Left kidney (tissue), 8 donors: ENCODE measurements at places on chromosomes 3 and 15.

DNA sequence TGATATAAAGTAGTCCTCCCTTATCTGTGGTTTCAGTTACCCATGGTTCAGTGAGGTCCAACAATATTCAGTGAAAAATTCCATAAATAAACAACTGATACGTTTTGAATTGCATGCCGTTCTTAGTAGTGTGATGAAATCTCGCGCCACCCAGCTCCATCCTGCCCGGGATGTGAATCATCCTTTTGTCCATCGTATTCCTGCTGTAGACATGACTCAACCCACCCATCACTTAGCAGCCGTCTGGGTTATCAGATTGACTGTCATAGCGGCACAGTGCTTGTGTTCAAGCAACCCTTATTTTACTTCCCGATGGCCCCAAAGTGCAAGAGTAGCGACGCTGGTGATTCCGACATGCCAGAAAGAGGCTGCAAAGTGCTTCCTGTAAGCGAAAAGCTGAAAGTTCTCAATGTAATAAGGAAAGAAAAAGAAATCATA lies 48.0 kb upstream of the MEX3B start:
- no peak for DNase-seq

DNA sequence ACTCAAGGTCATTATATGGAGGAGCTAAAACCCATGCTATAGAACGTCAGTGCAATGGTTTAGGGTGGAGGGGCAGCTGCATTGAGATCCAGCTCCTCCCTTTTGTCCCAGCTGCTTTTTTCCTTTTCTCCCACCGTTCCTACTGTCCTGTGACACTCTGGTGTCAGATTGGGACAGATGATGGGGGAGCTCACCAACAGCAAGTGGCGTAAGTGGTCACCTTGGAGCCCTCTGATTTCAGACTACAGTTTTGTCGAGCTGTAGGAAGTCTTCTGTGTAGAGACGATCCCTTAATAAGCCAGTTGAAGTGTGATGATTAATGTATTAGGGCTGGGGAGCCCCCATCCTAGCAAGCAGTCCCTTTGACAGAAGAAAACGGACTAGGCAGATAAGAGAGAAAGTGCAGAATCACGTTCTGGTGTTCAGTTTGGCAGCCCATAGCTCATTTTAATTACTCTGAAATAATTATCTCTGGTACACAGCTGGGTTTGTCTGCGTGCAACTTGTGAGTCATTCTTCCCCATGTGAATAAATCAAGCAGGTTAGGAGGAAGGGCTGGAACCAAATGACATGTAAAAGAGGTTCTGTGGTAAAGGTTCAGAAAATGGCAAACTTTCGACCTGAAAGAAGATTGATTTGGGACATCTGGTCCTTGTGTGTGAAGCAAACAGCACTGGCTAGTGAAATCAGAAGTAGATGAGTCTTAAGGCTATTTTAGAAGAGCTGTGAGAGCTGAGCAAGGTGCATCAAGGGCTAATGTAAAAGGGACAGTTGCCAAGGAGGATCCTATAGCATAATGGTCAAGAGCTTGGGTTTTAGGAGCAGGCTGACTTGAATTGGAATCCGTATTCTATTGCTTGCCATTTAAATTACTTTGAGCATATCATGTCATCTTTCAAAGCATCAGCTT lies 241.4 kb downstream of the EDEM1 start:
- peak; percentile 61 for DNase-seq

DNA sequence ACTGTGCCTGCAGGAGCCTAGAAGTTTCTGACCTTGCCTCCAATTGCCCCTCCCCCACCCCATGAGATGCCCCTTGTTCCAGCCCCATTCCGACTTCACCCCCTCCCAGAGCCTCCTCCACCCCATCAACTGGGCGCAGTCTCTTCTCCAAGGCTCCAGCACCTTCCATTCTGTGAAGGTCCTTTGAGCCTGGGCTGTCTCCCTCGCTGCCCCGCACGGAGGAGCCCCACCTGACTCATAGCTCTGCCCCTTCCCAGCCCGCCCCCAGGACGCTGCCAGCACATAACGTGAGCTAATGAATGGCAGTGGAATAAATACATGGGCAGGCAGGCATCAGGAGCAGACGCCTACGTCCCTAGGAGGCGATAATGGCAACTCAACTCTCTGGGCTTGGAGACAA lies 113.1 kb downstream of the NUP210 start:
- no peak for DNase-seq

DNA sequence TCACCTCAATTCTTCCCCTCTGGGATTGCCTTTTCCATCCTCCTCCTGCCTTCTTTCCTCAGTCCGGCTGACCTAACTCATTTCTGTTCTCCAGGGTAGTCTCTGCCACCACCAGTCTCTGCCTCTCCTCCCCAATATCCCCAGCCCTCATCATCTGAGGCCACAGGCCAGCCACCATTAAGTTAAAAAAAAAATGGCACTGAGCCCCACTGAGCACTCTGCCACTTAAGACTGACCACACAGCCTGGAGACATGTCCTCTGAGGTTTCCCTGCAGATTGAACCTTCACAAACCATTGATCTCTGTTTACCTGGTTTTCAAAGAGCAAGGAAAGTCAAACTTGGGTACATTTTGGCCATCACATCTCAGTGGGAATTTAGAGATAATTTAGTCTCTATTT lies 13.6 kb downstream of the LRRC2 start:
- no peak for DNase-seq

DNA sequence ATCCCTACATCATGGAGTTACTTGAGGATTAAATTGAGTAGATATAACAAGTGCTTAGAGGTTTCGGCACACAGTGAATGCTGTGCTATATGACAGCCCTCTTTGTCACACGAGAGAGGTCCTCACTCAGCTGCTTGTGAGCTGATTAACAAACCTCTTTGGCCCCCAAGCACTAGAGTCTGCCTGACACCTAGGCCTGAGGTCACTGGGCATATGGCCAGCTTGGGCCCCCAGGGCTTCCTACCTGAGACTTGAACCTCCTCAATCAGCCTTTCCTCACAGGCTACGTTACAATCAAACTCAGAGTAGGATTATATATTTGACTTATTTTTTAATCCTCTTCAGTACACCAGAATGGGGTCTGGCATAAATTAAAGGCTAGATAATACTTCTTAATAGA lies 88.8 kb downstream of the WDR72 start:
- no peak for DNase-seq

DNA sequence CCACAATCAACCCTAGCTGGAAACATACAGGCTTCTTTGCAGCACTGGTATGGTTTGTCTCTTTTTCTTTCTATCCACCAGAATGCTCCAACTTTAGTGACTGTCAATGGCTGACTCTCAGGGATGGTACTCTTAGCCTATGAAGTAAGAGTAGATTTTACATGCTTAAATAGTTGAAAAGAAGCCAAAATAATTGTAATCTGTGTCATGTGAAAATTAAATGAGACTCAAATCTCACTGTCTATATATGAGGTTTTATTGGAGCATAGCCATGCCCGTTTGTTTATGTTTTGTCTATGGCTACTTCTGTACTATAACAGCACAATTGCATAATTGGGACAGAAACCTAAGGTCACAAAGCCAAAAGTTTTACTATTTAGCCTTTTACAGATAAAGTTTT lies 29.1 kb upstream of the PDZRN3 start:
- no peak for DNase-seq

DNA sequence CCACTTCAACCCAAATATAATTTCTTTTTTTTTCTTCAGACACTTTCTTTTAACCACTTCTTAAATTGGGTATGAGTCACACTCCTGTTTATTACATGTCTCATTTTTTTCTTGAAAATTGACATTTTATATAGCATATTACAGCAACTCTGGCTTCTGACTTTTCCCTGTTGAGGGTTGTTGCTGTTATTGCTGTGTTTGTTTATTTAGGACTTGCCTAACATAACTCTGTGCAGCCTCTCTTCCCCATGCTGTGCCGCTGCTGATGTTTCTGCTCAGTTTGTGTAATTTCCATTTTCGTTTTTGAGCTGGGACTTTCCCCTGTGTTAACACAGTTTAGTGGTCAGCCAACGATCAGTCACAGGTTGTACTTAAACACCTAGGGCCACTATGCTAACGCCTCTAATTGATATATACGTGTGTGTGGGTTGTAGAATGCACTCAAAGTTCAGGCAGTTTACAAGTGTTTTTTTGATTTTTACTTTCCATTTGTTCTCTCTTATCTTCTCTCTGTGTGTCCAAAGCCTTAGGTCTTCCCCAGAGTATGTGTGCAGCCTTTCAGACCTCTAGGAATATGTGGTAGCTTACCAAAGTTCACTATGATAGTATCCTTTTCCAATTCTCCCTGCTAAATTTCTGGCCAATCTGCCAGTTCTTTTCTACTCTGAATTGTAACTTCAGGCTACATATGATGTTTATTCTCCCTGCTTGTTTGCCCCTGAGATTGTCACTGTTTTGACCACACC lies 337.2 kb downstream of the ZBTB20 start:
- DNase-seq: no peak

GRCh38 chr15:88391700-88392099 lies 75.5 kb downstream of the MRPL46 start:
- DNase-seq: no peak

GRCh38 chr3:58383904-58384303 lies 49.7 kb downstream of the PDHB start:
- no peak for DNase-seq

DNA sequence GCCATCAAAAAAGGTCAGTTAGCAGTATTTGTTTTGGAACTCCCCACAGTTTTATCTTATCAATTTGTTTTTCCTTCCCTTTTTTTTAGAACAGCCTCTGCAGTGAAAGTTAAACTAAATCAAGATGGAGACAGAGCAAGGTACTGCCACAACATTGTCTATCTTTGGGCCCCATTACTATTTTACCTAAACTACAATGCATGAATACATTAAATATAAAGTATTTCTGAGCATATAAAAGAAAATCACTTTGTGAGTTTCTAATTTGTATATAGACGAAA lies 139.5 kb downstream of the MEIS2 start:
- no peak for DNase-seq

DNA sequence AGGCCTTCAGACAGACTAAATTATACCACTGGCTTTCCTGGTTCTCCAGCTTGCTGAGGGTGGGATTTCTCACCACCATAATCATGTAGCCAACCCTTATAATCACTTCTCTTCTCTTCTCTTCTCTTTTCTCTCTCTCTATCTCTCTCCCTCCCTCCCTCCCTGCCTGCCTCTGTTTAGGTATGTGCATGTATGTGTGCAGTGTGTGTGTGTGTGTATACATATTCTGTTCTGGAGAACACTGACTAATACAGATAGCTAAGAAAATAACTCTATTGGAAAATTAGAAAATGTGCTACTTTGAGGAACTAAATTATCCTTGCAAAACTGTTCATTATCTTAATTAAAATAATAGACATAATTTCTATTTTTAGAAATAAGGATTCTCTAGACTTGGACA lies 118.6 kb upstream of the GADL1 start:
- no peak for DNase-seq

GRCh38 chr3:10798600-10799367 lies 17.2 kb upstream of the SLC6A11 start:
- no peak for DNase-seq

DNA sequence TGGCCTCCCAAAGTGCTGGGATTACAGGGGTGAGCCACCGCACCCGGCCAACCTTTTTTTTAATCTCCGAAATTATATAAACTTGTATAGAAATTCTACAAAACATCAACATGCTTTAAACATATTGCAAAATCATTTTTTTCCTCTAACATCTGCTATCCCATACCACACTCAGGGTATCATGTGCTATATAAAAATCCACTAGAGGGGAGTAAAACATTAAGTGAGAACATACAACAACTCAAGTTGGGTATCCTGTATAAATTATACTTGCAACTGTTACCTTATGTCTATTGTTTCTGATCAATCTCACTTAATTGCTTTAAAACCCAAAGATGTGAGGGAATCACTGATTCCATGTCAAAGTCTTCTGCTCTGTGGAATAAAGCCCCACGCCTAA lies 71.9 kb upstream of the FBN1 start:
- DNase-seq: no peak

GRCh38 chr3:136490646-136491405 lies 240.7 kb downstream of the PCCB start:
- no peak for DNase-seq

GRCh38 chr15:70854666-70854976 lies 664 bp upstream of the LARP6 start:
- DNase-seq: no peak

- DNase-seq: no peak
These were observed 124.1 kb downstream of the TJP1 start for GRCh38 chr15:29698030-29698701.

DNA sequence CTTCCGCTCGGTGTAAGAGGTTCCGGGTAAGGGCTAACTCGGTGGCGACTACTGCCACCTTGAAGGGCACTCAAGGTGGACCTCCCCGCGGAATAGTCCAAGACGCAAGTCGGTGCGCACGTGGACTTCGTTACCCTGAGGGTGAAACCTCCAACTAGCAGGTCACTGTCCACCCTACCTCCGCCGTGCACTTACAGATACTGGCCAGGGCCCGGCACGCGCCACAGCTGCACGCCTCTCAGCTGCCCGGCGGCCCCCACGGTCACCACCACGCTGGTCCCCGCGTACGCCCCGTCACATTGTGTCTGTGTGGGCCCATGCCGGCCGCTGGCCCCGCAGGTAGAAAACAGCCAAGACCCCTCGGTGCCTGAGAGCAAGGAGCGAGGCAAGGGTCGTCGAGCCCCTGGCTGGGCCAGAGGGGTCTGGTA lies 1.1 kb downstream of the LTK start:
- DNase-seq: no peak

DNA sequence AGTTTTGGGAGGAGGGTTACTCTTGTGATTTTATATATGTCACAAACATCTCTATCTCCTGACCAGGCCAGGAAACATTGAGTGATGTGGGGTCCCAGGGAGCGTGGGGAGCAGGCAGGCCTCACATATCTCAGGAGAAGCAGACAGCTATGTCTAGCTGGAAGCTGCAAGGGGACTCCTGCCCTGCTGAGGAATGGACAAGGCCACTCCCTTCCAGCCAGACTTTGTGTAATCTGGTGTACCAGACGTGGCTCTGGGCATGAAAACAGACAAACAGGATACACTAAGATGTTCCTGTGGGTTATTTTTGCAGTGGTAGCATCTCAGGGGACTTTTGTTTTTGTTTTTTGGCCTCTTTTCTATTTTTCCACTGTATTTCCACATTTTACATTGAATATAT lies 23.2 kb downstream of the CYP8B1 start:
- no peak for DNase-seq

- DNase-seq: no peak
These were observed 1099.3 kb downstream of the ROBO2 start for GRCh38 chr3:78139166-78139565.

GRCh38 chr3:11698326-11699082 lies 54.8 kb upstream of the VGLL4 start:
- no peak for DNase-seq

DNA sequence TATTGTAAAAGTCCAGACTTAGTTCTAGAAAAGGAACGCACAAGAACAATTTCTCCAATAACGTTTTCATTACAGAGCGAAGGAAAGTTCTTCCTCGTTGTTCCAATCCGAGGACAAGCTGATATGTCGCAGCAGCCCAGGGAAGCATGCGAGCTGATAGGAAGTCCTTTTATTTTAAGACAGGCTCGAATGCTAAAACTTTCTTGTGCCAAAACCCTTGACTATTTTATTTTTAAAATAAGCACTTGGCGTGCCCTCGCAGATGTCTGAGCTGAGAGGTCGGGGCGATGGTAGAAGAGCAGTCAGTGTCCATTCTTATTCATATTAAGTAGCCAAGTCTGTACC lies 433 bp upstream of the MITF start:
- no peak for DNase-seq
